ENCODE measurements at places on chromosomes 5 and 9.

DNA sequence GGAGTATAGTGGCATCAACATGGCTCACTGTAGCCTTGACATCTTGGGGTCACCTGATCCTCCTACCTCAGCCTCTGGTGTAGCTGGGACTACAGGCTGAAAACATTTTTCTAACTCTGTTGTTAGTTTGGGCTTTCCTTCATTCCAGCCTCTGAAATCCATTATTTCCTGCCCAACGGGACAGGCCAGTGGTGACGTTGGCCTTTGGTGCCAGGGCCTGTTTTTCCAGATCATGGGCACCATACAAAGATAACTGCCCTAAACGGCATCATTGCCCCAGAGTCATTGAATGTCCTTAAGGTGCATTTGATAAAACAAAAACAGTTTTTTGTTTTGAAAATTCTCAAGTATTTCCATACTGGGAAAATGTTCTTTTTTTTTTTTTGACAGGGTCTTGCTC, 32.1 kb downstream of the PIK3R1 start:
- DNase-seq: no peak

GRCh38 chr9:10571699-10572098, 41.1 kb downstream of the PTPRD start:
- DNase-seq: no peak

GRCh38 chr9:2962471-2963172, 118.7 kb upstream of the PUM3 start:
- DNase-seq: no peak

DNA sequence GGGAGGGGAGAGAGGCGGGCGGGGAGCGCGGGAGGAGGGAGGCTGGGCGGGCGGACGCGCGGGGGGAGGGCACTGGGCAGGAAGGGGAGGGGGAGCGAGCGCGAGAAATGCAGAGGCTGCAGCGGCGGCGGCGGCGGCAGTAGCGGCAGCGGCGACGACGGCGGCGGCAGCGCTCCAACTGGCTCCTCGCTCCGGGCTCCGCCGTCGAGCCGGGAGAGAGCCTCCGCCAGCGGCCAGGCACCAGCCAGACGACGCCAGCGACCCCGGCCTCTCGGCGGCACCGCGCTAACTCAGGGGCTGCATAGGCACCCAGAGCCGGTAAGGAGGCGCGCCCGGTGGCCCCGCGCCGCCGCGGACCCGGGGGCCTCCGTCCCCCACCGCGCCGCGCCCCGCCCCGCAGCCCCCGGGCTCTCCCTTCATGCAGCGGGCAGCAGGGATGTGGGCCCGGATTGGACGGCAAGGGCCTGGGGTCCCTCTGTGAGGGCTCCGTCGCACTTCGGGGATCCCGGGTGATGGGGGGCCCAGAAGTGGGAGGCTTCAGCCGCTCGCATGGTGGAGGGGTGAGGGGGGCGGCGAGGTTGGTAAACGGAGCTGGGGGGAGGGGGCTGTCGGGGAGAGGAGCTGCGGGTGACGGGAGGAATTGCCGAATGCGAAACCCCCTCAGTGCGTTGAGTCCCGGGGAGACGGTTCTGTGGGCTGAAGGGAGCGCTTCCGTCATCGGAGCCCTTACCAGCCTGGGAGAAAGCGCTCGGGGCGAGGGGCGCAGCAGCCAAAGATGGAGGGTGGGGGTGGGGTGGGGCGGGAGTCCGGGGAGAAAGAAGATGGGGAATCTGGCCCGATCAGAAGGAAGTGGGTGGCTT, at the start of gene BASP1:
BASP1 (plus strand) TSS at position 139 of the 860 bp plus-strand sequence. CDS start 57,586 bp downstream, outside the sequence.
- no peak for DNase-seq

DNA sequence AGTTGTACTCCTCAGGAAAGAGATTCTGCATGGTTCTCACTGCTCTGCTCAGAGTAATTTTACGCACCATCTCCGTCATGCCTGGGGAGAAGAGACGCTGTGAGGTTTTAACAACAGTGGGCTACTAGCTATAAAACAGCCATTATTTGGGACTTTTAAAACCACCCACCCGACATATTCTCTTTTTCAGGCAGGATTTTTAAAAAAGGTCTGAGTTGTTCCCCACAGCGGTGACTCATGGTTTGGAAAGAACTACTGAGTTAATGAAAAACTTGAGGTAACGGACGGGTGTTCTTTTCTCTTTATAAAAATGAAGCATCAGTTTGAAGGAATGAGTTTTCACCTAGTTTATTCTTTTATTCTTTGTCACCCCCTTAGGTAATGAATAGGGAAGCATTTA, 61.3 kb downstream of the TTLL11 start:
- no peak for DNase-seq

- DNase-seq: no peak
Measured at GRCh38 chr9:117992006-117992405, 287.8 kb downstream of the TLR4 start.

GRCh38 chr9:89419978-89420394, 77.9 kb downstream of the SEMA4D start:
- DNase-seq: no peak

GRCh38 chr5:116388564-116389258, 185.9 kb downstream of the SEMA6A start:
- no peak for DNase-seq

DNA sequence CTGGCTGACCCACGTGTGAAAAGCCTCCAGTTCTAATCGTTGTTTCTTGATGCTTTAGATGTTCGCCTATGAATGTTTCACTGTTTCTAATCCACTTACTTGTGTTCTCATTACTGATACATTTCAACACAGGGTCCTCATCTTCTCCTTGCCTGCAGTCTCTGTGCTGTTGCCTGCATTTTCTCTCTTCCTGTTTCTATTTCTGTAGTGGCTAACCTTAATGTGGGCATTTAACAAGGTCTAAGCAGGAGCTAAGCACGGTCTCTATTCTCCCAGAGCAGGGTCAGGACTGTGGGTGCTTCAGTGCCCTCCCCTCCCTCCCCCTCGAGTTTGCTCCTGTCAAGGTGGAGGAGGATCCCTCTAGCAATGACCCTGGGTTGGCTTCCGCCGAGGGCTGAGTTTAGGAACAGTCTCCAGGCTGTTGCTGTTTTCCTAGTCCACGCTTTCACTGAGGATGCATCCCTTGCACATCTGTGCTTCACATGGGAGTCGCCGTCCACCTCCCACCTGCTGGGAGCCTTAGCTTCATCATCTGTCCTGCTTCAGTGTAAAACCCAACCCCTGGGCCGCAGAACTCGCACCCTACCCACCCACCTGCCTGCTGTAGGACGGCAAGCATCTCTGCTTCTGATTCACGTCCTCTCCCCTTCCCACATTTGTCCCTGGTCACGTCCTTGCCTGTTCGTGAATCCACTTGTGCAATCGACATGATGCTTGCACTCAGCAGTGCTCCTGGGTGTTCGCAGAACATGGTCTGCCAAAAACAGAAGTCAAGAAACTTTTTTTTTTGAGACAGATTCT, 2.4 kb upstream of the EXOC3 start:
- no peak for DNase-seq

DNA sequence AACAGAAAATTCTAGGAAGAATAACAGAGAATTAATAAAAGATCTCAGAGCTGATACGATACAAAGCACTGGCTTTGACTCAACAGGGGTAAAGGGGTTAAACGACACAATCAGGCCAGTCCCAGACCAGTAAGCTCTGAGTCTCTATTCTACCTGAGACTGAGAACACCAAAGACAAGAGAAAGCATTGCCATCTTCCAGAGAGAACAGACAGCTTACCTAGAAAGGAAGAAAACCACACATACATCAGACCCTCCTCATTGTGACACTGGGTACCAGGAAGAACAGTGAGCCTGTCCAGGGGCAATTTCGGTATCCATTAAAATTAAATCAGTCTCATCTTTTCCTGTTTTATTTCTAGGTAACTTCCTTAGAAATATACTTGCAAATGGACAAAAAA, 41.1 kb downstream of the MRPL36 start:
- DNase-seq: no peak

- no peak for DNase-seq
Measured at GRCh38 chr5:157993986-157994691, 135.2 kb upstream of the CLINT1 start.

DNA sequence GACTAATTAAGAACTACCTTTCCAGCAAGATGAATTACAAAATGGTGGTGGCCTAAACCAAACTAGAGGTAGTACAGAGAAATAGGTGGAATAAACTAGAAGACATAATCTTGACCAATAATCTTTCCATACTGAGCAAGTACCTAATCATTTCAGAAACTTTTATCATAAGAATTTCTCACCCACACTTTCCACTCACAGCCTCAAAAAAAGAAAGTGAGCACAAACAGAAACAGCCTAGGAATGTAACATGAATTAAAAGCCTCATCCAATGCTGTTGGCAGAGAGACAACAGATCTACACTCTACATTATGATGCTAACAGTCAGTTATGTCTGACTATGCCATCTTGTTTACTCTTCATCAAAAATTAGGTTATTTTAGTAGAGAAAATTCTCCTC, 1.3 kb downstream of the RNF38 start:
- no peak for DNase-seq

DNA sequence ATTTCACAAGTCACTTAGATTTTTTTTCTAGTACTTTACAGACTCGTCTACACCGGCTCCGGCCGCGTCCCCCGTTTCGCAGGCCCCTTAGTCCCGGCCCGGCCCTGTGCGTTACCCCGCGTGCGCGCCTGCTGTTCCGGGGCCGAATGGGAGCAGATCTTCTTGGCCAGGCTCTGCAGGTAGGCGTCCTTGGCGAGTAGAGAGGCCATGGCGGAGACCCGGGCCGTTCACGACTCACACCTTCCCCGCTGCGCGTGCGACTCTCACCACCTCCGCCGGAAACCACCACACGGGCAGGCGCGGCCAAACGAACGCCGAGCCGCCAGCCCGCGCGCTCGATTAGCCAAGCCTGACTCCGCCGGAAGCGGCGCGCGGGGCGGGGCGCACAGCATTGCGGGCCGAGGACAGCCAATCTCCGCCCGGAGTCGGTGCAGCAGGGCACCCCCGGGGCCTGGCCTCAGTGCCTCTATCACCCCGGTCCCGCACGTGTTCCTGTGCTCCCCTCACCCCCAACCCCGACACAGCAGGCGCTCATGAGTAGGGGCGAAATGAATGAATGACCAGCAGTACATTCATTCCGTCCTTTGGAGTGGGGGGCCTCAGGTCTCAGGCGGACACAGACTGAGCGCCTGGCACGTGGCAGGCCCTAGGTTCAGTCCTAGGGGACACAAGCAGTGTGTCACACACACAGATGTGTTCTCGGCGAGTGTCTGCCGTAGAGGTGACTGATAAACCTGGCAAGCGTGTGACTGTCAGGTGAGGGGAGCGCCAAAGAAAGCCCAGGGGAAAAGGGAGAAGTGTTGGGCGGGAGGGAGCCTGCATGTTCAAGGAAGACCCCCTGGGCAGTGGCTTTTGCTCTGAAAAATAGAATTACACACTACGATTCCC, at the start of gene SURF6:
SURF6 (minus strand) TSS at position 265 of the 888 bp plus-strand sequence; CDS start at position 209, 56 bp downstream.
- DNase-seq: peak; percentile 96

GRCh38 chr5:41154491-41154890, 58.8 kb downstream of the C6 start:
- DNase-seq: no peak

DNA sequence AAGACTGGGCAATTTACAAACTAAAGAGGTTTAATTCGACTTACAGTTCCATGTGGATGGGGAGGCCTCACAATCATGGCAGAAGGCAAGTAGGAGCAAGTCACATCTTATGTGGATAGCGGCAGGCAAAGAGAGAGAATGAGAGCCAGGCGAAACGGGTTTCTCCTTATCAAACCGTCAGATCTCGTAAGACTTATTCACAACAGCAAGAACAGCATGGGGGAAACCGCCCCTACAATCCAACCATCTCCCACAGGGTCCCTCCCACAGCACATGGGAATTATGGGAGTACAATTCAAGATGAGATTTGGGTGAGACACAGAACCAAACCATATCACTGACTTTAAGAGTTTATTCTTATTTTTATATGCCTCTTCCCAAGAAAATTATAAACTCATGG, 60.3 kb downstream of the RFK start:
- no peak for DNase-seq

DNA sequence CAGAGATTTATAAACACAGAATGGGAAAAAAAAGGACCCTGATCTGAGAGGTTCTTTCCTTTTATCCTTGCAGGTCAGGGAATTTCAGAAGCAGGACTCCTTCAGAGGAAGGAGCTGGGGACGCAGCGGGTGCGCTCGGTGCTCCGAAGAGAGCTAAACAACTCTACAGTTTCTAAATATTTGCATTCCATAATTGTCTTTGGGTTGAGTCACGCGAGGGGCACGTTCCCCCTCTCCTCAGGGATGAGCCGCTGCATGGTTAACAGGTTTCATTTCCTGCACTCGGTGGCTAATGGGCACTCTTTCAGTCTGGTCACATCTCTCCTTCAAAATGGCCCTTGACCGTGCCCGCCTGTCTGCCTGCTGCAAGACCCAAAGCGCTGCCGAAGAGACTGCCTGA, 165.0 kb upstream of the HMHB1 start:
- no peak for DNase-seq

DNA sequence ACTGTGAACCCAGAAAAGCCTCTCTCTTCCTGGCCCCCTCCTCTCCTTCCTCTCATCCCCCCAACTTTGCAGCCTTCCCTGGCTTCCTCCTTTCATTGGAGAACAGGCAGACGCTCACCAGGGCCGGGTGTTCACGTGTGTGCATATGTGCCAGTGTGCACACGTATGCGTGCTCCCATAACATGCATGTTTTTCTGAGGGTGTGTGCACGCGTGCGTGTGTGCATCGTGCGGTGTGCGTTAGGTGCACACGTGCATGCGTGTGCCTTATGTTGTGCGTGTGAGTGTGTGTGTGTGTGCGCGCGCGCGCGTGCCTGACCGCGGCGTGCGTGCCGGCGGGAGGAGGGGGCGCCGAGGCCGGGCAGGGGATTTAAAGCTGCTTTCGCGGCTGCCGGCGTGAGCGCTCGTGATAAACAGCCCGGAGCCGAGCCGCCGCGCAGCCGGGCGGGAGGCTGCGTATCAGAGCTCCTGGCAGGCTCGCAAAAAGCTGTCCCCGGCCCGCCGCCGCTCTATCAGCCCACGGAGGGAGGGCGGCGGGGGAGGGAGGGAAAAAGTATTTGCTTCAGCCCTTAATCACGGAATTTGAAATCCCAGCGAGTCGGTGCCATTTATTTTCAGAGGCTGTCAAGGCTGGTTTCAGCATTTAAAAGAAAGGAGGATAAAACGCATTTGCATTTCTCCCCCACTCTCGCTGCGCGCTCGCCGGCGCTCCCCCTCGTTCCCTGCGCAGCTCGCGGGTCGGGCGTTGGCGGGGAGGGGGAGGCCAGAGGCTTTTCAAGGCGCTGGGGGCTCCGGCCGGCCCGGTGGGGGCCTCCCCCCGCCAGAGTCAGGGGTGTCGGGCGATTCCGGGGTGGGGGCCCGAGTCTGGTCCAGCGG, 183.9 kb downstream of the C9orf50 start:
- DNase-seq: no peak

GRCh38 chr9:133050781-133051180, 11.0 kb upstream of the CEL start:
- no peak for DNase-seq

GRCh38 chr5:80958616-80959015, 1.5 kb upstream of the RASGRF2 start:
- DNase-seq: no peak

DNA sequence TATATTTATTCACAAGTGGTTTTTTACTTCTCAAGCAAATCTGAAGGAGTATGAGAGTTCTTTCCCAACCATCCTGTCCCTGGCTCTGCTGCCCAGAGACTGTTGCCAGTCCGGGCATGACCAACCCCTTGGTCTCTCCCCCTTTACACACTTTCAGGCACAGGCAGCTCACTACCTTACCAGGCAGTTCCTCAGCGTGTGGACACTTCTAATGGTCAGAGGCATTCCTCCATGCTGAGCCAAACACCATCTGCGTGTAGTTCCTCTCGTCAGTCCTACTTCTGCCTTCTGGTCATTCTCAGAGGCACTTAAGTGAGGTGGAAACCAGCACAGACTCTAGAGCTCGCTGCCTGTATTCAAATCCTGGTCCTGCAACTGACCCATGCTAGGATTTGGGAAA, 56.1 kb downstream of the TSTD2 start:
- DNase-seq: no peak

Data from T47D (cell line).